Stimulated activated CD8-positive, alpha-beta memory T cell treated with anti-CD3 and anti-CD28 coated beads, Interleukin-7, amount 100 ng/mL, for 4 hours (primary cell): ENCODE measurements at places on chromosomes 2 and 18.

GRCh38 chr18:44881461-44882162, 200.9 kb downstream of the SETBP1 start:
- DNase-seq = no peak

- DNase-seq = no peak
Measured at GRCh38 chr2:24457696-24458386, 33.2 kb upstream of the NCOA1 start.

- no peak for DNase-seq
Measured at GRCh38 chr2:187527262-187527661, 27.0 kb downstream of the TFPI start.

DNA sequence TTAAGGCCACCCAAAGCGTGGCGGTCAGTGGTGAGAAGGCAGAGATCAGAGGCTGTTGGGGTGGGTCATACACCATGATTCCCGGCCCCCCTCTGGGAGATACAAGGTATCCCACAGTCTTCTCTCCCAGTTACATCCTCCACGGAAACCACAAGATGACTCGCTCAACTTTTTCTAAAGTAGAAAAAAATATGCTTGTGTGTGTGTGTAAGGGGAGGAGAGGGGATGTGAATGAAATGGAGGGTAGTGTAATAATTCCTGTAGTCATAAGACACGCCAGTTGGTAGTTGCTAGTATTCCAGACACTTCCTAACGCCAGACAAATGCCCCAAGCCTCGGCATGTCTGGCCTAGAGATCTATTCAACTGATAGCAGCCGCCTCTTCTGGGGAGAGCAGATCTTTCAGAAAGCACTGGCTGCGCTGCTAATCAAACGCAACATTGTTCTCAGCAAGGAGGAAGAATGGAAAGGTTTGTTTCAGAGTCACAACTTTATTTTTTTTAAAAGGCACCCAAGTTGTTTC, 143.5 kb downstream of the TGIF1 start:
- DNase-seq = no peak

GRCh38 chr18:46939337-46939963, 22.0 kb downstream of the KATNAL2 start:
- no peak for DNase-seq

DNA sequence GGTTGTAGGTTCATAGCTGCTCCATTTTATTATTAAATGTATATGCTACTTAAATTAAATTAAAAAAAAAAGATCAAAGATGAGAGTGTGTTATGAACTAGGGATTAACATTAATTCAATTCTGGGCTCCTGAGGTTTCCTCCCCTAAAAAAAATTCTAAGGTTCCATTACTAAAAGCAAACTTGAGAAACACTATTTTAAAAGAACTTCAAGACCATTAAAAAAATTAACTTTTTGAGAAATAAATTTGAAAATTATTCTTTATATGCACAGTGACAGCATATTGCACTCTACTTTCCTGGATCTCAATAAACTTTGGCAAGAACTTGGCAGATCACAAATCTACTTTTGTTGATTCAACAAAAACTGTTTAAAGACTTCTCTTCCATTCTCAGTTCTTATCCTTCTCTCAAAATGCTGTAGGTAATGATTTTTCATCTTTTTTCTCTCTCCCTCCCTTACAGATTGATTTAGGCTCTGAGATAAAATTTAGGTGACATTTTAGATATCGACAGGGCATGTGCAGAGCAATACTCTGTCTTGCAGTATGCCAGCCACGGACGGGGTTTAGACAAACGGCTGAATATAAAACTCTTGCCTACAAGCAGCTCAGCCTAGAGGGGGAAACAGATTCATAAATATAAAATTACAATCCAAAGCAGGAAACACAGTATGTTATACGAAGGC, 592 bp upstream of the MARS2 start:
- DNase-seq = no peak

DNA sequence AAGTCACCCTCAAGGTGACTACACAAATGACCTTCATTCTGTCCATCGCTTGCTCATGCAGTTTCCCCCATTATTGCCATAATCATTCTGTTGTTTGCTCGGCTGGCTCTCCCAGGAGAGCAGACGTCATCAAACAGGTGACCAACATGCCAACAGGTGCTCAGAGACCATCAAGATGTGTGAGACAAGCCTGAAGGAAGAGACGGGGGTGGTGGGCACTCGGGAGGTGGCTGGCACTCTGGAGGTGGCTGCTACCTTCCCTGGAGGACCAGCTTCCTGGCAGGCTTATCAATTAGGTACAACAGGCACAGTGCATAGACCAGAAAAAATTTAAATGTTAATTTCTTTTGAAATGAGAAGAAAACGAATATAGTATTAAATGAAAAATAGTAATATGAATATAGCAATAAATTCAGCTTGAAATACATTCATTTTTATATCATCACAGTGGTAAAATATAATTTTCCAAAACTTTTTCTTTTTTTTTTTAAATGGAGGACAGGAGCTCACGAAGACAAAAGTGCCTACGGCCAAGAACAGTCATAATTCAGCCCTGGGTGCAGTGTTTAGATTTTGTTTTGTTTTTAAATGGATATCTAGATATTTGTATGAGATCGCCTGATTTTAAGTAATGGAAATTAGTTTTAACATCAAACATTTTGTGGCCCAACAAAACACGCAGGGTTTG, 16.9 kb upstream of the HAAO start:
- DNase-seq = no peak

DNA sequence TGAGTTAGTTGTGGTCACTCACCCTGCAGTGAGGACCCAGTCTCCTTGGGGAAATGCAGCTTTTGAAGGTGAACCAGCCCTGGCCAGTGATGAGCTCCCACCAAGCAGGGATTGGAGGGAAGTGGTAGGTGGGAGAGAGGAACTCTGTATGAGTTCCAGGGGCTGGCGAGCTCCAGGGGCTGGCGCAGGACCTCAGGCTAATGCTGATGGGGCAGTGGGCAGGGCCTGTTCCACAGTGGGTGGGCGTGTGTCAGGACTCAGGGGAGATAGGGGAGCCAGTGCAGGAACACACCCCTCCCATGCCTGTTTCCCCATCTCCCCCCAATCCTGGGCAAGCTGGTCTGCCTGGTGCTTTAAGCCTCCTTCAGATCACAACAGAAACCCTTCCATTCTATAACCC, 208.4 kb downstream of the DYSF start:
- no peak for DNase-seq

- DNase-seq = no peak
Measured at GRCh38 chr2:98556344-98557033, 51.8 kb downstream of the COA5 start.

DNA sequence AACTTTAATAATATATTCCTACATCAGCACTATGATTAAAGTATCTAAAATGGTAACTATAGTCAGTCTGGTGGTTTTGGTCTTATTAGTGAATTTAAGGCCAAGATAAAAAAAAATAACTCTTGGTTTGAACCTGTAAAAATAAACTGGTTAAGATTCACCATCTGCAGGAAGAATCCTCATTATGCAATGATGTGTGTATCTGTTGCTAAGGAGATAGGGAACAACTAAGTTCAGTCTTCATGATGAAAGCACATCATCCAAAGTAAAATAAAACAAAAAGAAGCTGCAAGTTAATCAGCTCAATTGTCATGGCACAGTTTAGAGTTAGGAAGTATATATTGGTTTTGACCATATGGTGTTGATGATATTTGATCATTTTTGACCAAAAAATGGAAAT, 466.0 kb downstream of the NYAP2 start:
- no peak for DNase-seq

- no peak for DNase-seq
Measured at GRCh38 chr18:77250926-77251729, 1.5 kb downstream of the GALR1 start.

DNA sequence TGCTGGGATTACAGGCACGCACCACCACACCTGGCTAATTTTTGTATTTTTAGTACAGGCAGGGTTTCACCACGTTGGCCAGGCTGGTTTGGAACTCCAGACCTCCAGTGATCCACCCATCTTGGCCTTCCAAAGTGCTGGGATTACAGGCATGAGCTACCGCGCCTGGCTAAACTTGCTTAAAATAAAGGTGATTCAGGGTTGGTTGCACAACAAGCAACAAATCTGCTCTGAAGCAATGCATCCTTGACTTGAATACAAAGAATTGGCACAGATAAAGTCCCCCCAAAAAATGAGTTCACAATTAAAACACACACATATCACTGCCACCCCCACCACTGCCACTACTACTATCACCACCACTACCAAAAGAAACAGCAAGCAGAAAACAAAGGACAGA, 34.9 kb downstream of the CCDC88A start:
- no peak for DNase-seq

GRCh38 chr18:61676773-61677434, 215.9 kb downstream of the RNF152 start:
- no peak for DNase-seq

- no peak for DNase-seq
Measured at GRCh38 chr2:168245074-168245825, 2.1 kb downstream of the STK39 start.

GRCh38 chr2:67213270-67213670, 183.9 kb upstream of the ETAA1 start:
- no peak for DNase-seq

- peak; percentile 15 for DNase-seq
Measured at GRCh38 chr2:207238831-207239701, 73.3 kb upstream of the KLF7 start.

DNA sequence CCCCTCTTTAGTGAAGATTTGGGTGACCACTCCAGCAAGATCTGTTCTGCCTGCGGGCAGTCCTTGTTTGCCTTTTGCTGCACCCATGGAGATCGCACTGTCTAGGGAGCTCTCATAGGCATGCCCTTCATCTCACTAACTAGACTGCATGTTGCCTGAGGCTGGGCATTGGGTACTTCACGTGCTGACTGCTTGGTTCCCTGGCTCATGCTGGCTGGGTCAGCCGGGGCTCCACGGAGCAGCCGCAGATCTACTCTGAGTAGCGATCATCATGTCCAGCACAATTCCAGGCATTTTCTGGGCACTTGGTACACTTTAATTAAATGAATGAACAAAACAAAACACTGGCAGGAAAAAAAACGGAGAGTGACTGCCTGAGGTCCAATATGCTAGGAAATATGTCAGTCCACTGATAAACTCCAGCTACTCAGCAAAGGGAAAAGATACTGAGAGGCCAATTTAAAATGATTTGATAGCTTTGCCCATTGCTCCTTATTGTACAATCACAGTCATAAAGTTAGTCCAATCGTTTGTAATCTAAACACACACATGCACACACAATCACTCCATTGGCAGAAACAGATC, 220.3 kb downstream of the C1D start:
- no peak for DNase-seq

DNA sequence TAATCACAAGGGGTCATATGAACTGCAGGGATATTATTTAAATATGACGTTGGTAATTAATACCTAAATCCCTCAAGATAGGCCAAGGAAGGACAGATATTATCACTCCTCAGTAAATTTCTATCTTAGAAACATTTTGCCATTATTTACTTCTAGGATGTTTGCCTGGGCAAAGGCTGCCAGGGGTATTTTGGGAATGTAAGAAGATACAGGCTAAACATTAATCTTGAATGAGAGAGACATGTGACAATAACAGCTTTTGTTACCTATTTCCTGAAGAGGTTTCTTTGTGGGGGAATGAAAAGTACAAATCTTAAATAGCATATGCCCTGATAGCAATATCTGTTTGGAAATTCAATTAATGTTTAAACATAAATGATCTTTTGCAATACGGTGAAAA, 756 bp upstream of the CCDC195 start:
- DNase-seq = no peak

GRCh38 chr2:129606496-129607270, 372.8 kb upstream of the RAB6C start:
- DNase-seq = no peak

DNA sequence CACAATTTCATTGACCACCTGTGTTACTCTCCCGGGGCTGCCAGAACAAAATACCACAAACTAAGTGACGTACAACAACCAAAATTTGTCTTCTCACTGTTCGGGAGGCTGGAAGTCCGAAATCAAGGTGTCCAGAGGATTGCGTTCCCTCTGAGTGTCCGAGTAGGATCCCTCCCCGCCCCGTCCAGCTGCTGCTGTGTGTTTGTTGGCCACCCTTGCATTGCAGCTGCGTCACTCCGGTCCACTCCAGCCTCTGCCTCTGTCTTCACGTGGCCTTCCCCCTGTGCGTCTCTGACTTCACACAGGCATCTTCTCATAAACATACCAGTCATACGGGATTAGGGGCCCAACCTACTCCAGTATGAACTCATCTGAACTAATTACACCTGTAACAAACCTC, 251.8 kb upstream of the SMIM21 start:
- no peak for DNase-seq

GRCh38 chr2:23533338-23533695, 148.3 kb downstream of the KLHL29 start:
- DNase-seq = no peak
